ENCODE measurements at places on chromosomes 2 and 18. TPM values are rescaled to one million over a fixed set of nuclear protein-coding genes. Genes with fewer than 3 reads are reported as not detected.

KCNJ3 gene
- not detected for polyA plus RNA-seq

- DNase-seq: peak; percentile 21
These were observed 4.9 kb downstream of the NEMP2 start for GRCh38 chr2:190529486-190530247.

DNA sequence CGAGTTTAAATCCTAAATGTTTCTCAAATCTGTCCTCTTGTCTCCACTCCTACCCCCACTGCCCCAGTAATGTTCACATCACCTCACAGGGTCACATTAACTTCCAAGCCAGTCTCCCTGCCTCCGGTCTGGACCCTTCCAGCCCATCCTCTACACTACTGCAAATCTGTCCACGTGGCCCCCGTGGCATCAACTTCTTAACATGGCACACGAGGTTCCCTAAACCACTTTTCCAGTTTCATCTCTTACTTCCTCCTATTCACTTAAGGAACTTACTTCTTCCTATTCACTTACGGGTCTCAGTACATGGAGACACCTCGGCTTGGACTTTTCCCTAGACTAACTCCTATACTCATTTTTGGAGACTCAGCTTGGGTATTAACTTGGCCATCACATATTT lies 27.0 kb downstream of the MRPL33 start:
- DNase-seq: peak; percentile 78

DNA sequence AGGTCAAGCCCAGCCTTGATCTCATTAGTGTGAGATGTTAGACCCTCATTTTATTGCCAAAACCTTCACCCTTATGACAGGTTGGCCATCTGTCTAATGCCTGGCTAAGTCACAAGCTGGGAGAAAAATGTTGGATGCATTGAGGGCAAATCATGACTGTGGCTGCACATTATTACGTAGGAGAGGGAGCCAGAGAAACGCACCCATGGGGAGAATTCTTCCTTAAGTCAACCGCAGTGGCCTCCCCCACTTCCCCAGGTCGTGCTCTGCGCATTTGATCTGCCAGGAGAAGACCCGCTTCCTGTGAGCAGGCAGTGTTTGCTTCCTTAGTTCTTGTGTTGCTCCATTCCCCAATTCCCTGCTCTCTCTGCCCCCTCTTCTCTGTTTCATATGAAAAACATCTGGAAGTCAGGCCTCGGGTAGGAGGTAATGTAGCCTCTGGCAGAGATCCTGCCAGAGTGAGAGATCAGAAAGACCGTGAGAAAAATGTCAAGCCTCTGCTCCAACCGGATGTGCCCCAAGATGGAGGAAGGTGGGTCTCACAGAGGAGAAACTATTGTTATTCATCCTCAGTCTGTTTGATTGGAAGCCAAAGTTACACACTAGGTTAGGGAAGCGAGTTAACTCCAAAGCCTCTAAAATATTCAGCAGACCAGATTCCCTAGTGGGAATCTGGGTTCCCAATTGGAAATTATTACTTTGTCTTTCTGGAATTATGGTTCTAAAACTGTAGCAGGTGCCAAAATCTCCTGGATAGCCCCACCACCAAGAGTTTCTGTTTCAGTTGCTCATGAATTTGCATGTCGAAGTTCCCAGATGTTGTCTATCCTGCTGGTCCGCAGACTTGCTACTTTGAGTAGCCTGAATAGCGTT lies 144.3 kb upstream of the PELI1 start:
- no peak for DNase-seq

GRCh38 chr2:197311421-197312033 lies 947 bp upstream of the ANKRD44 start:
- no peak for DNase-seq

GRCh38 chr2:11040992-11041391 lies 114.3 kb upstream of the SLC66A3 start:
- DNase-seq: no peak

- no peak for DNase-seq
These were observed 53.2 kb upstream of the ITM2C start for GRCh38 chr2:230811508-230811907.

NCKAP1 gene
- polyA plus RNA-seq: not detected

LRRTM4 gene
- not detected for polyA plus RNA-seq

DNA sequence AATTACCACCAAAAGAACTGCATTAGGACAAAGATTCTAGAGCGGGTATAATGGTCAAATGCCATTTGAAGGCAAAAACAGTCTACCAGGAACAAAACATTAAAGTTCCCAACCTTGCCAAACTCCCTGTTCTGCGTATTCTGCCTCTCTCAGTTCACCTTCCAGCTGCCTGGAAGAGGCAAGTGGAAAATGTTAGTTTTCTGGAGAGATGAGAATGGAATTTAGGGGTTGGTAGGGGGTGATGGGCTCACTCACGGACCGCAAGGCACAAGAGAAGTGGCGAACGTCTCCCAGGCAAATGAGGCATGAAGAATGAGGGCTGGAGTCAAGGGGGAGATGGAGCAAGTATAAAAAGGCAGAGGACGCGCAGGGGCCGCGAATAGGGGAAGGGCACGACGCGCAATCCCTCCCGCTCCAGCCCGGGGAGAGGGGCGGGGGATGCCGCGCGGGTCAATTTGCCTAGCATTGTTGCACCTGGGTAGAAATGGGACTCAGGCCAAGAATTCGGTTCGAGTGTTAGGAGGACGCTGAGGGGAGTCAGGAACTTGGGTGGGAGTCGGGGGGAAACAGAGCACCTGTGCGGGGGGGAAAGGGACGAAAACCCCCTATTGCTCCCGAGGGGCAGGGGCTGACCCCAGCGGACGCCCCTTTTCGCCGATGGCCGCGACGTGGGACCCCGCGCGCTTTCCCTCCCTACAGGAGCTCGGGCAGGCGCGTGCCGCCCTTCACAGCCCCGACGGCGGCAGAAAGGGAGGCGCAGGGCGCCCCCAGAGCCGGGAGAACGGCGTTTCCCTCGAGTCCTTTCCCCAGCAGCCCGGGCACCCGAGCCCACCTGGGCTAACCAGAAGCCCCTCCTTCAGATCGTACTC lies 573 bp downstream of the PAIP2B start:
- DNase-seq: no peak

GRCh38 chr18:35852786-35853185 lies 119.7 kb upstream of the RMP24 start:
- no peak for DNase-seq

DNA sequence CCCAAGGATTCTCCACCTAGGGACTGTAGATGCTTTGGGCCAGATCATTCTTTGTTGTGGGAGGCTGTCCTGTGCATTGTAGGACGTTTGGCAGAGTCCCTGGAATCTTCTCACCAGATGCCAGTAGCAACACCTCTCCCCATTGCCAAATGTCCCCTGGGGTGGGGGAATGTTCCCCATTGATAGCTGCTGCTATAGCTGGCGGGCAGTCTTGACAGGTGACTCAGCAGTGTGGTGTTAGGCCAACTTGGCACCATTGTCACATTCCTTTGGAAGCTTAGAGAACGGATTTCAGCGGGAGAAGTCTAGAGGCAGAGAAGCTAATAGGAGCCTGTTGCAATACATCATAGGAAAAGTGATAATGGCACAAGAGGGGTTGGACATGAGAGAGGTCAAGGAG lies 495.7 kb upstream of the SMIM21 start:
- DNase-seq: no peak

GRCh38 chr2:1628893-1629292 lies 115.4 kb downstream of the PXDN start:
- DNase-seq: no peak

ST8SIA5 gene
- polyA plus RNA-seq: not detected

GRCh38 chr2:192940767-192941166 lies 746.0 kb upstream of the TMEFF2 start:
- no peak for DNase-seq

DNA sequence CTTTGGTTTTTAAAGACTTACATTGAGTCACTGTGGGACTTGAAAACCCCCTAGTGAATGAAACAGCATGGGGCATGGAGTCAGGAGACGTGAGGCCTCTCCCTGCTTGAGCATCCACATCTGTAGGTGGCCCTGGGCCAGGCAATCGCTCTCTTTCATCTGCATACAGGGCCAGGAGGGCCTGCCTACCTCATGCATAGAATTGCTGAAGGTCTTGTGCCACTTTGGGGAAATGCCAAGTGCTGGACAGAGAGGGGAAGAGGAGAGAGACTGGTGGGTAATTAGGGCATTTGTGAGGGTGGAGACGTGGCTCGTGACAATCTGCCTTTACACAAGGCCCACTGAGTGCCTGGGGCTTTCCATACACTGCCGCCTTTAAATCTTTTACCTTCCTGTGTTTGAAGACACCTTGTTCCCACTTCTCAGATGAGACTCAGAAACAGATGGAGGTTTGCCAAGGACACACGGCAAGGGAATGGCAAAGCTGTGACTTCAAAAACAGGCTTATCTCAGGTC lies 322.2 kb upstream of the HS6ST1 start:
- DNase-seq: no peak

RTKN gene
- polyA plus RNA-seq: 0.09 TPM

- DNase-seq: peak; percentile 78
These were observed 9.8 kb downstream of the CKAP2L start for GRCh38 chr2:112754564-112754963.

GRCh38 chr18:13725566-13726231 lies 659 bp downstream of the FAM210A start:
- DNase-seq: no peak

GRCh38 chr2:30966786-30967185 lies 159.5 kb upstream of the CAPN13 start:
- DNase-seq: no peak

DNA sequence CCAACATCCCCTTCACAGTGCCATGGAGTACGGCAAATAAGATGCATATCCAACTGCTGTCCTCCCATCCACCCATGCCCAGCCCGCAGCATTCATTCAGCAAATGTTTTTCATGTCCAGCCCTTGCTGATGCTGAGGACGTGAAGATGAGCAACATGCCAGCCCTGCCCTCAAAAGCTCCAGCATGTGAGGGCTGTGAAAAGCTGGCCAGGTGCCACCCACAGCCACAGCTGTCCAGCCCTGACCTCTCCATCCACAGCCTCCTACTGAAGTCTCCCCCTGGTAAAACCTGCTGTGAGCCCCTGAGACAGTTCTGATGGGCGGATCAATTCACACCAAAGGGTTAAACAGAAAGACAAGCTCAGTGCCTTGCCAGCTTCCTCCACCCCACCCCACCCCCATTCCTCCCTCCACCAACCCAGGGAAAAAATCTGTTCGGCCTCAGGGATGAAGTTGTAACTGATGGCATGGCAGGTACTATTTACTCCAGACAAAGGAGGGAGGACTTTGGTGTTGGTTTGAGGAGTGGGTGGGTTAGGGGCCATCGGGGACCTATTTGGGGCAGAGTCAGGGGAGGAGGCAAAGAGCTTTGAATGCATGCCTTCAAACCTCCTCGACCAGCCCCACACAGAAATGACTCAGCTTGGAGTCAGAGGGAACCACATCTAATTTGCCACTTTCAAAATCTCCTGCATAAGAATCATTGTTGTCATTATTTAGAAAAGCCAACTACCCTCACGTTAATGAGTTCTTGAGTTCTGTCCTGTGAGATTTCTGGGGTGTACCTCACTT lies 4.3 kb downstream of the ZBTB7C start:
- DNase-seq: no peak

MC5R gene
- polyA plus RNA-seq: not detected

DNA sequence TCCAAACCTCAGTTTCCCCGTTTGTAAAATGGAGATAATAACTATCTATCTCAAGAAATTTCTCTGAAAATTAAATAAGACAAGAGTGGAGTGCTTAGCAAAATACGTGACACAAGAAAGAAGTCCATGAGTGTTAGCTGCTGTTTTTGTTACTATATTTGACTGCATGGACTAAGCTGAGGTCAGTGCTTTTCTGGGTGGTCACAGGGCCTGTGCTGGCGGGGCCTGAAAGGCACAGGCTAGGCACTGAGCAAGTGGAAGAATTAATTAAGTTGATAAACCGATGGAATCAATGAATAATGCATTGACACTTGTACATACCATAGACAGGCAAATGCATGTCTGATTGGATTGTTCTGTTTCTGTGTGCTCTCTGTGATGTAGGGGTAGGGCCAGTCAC lies 27.3 kb downstream of the RPL37A start:
- DNase-seq: no peak

DNA sequence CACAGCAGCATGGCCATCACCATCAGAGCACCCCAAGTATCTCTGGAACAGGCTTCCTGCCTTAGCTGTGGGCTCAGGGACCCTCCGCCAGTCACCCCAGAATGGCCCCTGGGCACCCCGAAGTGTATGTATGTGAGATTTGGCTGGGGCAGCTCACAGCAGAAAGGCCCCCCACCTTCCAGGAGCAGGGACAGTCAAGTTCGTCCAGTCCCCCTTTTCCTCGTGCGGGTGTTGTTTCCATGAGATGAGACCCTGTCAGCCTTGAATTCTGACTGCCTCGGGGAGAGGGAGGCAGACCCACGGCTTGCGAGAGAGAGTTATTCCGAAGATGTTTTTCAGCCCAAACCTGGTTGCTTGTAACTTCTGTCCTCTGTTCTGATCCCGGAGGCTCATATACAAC lies 290.9 kb upstream of the HDAC4 start:
- no peak for DNase-seq

GRCh38 chr2:38735999-38736320 lies 15.2 kb downstream of the SRSF7 start:
- no peak for DNase-seq

DNA sequence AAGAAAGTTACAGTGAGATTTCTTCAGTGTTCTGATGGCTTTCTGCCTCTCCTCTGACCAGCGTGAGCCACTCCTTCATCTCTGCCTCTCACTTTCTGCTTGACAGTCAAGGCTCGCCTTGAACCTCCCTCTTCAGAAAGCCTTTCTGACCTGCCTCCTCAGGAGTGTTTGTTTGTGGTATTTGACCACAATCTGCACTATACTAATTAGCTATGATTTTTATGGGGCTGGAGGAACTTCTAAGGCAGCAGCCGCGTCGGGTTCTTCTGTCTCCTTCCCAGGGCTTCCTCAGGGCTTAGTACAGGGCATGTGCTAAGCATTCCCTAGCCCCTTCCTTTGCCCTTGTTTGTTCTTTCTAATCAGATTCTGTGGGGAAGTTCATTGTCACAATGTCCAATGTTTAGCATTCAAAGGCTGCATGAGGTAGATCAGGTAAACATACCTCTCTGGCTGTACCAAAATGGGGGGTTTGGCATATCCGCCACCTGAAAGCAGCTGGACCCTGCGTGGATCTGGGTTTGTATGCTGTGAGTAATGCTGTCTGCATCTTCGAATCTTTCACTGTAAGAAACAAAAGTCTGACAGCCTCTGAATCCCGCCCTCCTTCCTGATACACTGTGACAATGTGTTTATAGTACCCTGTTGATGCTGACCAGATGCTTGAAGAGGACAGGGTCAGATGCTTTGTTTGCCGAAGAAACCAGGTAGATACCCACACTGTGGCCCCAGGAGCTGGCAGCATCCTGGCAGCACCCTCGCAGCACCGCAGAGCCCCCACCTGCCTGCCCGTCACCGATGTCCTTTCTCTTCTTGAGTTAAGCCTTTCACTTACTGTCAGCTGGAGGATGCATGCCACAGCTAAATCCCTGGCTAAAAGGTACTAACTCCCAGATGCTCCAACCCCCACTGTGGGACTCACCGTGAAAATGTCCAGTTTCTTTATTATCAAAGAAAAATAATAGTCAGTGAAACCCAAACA lies 260.8 kb upstream of the HDAC4 start:
- DNase-seq: no peak

DNA sequence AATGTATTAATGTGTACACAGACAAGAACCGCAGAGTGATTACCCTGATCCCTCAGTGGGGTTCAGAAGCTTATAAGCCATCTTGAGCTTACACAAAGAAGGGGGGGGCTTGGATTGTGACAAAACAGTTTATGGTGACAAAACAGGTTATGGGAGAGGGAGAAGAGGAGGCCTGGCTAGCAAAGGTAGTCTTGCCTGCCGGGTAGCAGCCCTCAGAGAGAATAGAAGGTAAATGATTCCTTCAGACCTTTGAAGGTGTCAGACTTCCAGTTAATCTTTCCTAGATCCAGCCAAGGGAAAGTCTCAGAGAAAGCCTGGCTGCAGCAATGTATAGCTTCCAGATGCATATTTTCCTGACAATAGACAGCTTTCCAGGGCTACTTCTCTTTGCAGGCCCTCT lies 44.6 kb upstream of the RAPH1 start:
- DNase-seq: no peak

ACTR3 gene
- 464 TPM for polyA plus RNA-seq

Data from CD14-positive monocyte (primary cell).